ENCODE measurements at places on chromosomes 7 and 10.
A peak's percentile ranks its signal among the peaks of the same experiment; 100 is the strongest.

- no peak for DNase-seq
Measured at GRCh38 chr10:47329855-47330254, 7.6 kb downstream of the GDF2 start.

DNA sequence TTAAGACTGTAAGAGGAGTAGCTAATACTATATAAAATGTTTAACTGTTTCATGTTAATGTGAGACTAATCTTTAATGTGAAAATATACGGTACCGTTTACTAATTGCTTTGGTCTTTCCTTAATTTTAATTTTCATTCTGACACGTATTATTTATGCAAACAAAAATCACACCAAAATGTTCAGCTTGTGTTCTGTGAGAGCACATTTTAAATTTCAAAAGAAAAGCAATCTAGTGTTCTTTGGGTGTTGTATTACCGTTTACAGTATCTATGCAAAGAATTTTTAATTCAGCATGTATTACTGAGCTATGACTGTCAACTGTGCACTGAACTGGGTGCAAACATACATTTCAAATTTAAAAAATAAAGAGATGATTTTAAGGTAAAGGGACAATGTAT lies 2.2 kb downstream of the WNT16 start:
- no peak for DNase-seq

GRCh38 chr7:29854257-29854938 lies 48.1 kb downstream of the WIPF3 start:
- DNase-seq: peak; percentile 26

- DNase-seq: no peak
Measured at GRCh38 chr10:15341502-15342128, 29.5 kb downstream of the FAM171A1 start.

DNA sequence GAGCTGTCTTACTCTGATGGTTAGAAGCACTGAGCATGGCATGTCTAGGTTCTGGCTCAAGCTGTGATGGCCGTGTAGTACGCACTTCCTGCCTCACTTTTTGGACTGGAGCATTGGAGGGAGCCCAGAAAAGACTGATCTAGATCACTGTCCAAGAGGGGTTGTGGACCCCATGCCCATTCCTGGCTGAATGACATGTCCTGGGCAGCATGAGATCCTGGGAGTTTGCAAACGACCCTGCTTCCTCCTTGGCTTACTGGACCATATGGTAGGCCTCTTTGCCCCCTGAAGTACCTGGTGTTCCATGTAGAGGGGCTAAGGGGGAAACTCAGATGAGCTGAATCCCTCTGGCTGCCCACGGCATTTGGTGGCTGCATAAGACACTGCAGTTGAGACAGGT lies 36.7 kb downstream of the ARHGAP22 start:
- DNase-seq: no peak

GRCh38 chr10:78924319-78925003 lies 144.3 kb upstream of the ZMIZ1 start:
- peak; percentile 52 for DNase-seq

DNA sequence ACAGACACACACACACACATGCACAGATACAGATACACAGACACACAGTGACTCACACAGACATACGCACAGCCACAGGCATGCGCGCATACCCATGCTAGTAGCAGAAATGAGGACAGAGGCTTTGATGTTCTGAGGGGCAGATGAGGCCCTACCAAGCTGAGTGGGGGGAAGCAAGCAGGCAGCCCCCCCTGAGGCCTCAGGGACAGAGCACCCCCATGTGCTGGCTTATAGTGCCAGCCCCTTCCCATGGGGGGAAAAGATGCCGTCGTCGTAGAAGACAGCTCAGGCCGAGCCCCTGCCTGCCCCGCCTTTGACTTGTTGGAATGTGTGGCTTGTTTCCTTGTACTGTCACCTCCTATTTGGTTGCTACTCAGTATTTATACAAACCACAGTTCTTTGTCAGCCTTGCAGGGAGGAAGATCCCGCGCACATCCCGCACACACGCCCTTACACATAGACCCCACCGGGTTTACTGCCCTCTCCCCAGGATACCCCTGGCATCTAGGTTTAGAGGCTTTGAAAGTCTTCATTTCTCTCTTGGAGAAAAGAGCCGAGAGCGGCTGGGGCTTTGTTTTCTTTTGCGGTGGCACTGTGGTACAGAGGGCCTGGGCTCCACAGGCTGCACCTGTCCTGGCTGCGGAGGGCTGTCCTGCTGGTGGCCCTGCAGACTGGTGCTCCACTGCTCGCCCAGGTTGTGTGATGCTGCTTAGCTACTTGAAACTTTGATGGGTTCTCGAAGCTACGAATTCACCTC lies 112.5 kb downstream of the DOCK1 start:
- no peak for DNase-seq

DNA sequence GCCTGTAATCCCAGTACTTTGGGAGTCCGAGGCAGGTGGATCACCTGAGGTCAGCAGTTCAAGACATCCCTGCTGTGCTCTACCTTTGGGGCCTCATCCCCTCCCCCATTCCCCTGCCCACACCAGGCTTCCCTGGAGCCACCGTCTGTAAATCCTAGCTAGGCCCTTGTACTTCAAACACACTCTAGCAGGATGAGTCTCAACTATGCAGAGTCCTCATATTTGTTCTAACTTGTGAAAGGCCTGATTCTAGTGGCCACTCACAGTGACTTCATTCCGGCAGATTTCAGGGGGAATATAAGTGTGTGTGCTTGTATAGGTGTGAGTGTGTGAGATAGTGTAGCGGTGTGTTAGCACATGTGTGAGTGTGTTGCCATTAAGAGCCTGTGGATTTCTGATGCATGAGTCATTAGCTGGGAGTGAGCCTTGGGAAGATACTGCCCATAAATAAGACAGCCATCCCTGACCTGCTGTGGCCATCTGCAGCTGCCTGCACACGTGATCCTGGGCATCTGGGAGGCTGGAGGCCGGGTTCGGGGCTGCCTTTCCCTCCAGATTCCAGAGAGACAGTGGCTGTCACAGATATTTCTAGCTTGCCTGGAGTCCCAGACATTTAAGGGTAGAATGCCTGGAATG lies 1.7 kb upstream of the NEURL1 start:
- DNase-seq: no peak

DNA sequence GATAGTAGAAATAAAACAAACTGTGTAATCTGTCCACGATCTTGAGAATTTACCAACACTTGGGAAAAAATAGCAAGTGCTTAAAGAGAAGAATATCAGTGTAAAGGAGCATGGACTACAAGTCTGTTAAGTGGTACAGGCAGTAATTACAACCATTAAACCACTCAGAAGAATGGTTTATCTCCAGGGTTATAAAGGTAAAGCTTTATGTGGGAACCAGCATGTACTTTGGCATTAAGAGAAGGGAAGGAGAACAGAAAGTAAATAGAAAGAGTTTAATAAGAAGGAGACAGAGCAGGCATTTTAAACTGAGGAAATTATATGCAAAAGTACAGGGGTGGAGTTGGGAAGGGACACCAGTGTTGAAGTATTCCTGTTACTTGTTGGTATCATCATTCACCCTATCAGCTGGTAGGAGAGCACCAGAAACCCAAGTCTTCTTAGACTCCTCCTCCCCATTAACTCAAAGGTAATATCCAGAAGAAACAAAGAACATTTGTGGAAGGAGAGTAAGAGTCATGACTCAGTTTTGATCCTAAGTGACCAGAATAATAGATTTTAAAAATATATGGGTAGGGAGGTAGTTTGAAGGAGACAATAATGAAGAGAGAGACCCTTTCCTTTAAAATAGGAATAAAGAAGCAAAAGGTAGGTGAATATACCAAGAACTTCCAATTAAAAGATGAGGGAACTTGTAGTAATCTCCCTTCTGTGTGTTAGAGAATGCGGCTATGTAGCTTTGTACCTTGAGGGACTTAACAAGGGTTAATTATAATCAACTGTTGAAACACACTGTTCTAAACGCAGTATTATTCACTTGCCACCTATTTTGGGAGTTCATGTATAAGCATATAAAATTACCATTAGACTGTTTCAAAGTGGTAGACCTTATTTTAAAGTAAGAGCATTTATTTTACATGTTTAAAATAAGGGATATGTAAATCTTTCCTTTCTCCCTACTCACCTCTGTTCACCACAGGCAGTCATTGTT lies 92.1 kb upstream of the STRIP2 start:
- DNase-seq: no peak

DNA sequence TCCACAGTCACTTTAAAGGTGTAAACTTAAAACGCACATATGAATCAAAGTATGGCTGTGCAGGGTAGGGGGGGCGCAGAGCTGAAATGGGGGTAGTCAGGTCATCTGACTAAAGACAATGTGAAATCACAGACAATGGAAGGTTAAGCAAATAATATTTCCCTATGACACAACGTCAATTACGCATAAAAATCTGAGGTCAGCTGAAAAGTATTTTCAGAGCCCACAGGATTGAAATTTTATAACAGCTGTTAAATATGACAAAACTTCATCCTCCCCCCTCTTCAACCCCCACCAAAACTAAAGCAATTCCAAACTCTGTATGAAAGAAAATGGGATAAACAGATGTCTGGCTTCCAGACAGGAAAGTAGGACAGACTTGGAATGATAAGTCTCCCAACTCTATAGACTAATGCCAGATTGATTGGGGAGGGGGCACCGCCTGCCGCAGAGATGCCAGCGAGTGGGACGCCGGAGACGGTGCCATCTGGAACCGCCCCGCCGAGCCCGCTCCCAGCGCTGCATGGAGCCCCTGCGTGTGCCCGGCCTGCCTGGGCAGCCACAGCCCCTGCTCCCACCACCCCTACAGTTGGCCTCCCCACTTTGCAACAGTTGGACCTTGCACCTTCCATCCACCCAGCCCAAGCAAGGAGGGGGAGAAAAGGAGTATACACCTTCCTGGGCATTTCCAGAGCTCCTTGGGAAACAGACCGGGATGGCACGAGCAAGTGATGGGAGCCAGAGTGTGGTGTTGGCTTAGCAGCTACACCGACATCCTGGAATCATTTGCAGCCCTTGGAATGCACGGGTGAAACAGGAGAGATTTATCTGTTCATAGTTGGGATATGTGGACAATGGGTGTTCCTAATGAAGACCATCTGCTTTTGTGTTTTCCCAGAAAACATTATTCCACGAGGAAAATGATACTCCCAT lies 10.7 kb downstream of the EBF3 start:
- no peak for DNase-seq

DNA sequence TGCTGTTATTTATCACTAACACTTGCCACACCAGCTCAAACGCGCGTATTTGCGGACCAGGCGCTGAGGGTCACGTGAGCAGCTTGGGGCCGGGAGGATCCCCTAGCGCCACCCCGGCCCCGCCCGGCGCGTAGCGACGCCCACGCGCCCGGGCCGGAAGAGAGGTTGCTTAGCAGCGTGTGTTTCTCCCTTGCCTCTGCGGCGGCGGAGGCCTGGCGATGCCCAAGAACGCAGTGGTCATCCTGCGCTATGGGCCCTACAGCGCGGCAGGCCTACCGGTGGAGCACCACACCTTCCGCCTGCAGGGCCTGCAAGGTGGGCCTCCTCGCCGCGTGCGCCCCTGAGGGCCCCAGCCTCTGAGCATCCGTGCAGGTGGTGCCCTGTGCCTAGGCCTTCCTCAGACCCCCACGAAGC lies at the start of gene C10orf53:
Gene C10orf53, plus strand, starts transcription at position 172 of the 414 bp plus-strand sequence. Its CDS starts 47 bp downstream, at position 219.
- no peak for DNase-seq

GRCh38 chr7:77580762-77581350 lies 43.8 kb downstream of the PTPN12 start:
- no peak for DNase-seq

- no peak for DNase-seq
Measured at GRCh38 chr7:46059308-46060020, 138.4 kb upstream of the IGFBP3 start.

GRCh38 chr10:4742217-4742616 lies 83.8 kb upstream of the AKR1E2 start:
- no peak for DNase-seq

- no peak for DNase-seq
Measured at GRCh38 chr7:585873-586272, 66.2 kb upstream of the PDGFA start.

GRCh38 chr10:127909716-127910463 lies 3.0 kb downstream of the PTPRE start:
- DNase-seq: no peak

DNA sequence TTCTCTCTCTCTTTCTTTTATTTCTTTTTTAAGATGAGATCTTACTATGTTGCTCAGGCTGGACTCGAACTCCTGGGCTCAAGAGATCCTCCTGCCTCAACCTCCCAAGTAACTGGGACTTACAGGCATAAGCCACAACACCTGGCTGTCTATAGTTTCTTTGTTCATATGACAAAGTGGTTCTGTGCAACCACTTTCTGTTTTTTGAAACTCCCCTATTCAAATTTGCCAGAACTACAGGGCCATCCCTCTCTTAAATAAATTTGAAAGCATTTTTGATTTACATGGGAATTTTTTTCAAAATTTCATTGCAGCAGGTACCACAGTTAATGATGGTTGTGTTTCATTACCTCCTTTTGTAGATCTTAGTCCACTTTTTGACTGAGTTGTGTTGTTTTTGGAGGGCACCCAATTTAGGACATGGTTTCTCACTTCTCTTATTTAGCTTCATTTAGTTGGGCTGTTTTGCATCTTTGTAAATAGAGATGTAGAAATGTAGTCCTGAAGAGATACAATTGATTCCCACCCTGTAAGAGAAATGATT lies 119.2 kb downstream of the LRRC4 start:
- DNase-seq: no peak

GRCh38 chr7:106052681-106053080 lies 59.4 kb downstream of the SYPL1 start:
- DNase-seq: no peak

DNA sequence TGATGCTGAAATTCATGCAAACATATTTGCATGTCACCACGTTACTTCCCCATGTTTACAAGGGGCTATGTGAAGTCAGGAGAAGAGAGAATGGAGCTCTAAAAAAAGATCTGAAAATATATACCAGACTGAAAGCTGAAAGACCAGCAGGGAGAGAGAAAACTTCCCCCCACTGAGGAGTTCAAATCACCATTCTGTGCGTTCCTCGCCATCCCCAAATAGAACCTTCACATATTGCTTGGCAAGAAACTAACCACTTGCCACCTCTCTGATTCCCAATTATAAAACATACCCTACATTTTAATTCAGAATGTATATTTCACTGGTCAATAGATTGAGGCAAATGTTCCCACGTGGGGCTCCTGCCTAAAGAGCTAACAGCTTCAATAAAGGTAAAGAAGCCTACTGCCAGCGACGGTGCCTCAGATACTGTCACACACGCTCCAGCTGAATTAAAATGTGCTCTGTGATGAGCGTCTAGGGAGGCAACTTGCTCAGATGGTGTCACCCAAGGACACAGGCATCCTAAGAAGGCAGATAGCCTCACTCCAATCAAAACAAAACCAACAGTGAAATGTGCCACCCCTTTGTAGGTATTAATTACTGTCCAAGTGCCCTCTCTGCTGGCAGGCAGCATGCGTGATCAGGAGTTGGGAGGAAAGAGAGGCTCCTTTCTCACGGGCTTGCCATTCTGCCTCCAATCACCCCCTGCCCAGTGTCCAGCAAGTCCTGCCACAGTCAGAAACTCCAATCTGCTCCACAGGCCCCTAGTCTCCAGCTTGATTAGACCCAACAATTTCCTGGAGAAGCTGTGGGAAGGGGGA lies 298.2 kb downstream of the GRID1 start:
- DNase-seq: no peak
